ENCODE measurements at places on chromosomes 5 and 9. TPM values are rescaled to one million over a fixed set of nuclear protein-coding genes. Genes with fewer than 3 reads are reported as not detected.

FGFR4 gene
- 1.7 TPM for total RNA-seq

NR5A1 gene
- not detected for total RNA-seq

TMEFF1 gene
- 9.1 TPM for total RNA-seq

BTNL9 gene
- not detected for total RNA-seq

RALGDS gene
- 38.4 TPM for total RNA-seq

PPP3R2 gene
- not detected for total RNA-seq

NPR3 gene
- 92.2 TPM for total RNA-seq

MYOT gene
- total RNA-seq = not detected

TNFSF8 gene
- total RNA-seq = not detected

AMBP gene
- not detected for total RNA-seq

DND1 gene
- total RNA-seq = 1.9 TPM

PCDHB7 gene
- 1.2 TPM for total RNA-seq

NUTM2F gene
- total RNA-seq = not detected

PCDHGB4 gene
- 10.8 TPM for total RNA-seq

CDC20B gene
- not detected for total RNA-seq

GHR gene
- 2.7 TPM for total RNA-seq

PCDHA13 gene
- total RNA-seq = 1.5 TPM

MEIKIN gene
- not detected for total RNA-seq

NXNL2 gene
- total RNA-seq = 0.32 TPM

FOXD4L6 gene
- total RNA-seq = not detected

IFNA21 gene
- total RNA-seq = not detected

ACTBL2 gene
- not detected for total RNA-seq

SHROOM1 gene
- 3.2 TPM for total RNA-seq

SHISAL2B gene
- not detected for total RNA-seq

TNC gene
- 75.1 TPM for total RNA-seq

STARD4 gene
- total RNA-seq = 24.8 TPM

ANKDD1B gene
- total RNA-seq = 0.67 TPM

TEK gene
- total RNA-seq = 1.3 TPM

PPP1R26 gene
- total RNA-seq = 19.5 TPM

PCDHGA7 gene
- total RNA-seq = 0.11 TPM

KIF3A gene
- 21.9 TPM for total RNA-seq

TNFAIP8 gene
- 13.3 TPM for total RNA-seq

ZNF484 gene
- total RNA-seq = 11.5 TPM

SAXO1 gene
- not detected for total RNA-seq

PDGFRB gene
- total RNA-seq = 1,131 TPM

C9 gene
- not detected for total RNA-seq

PCDHGA6 gene
- 0.18 TPM for total RNA-seq

SLC36A2 gene
- not detected for total RNA-seq

RGS3 gene
- 67.8 TPM for total RNA-seq

PDCD1LG2 gene
- total RNA-seq = 1.7 TPM

TMEM215 gene
- total RNA-seq = not detected

LHFPL2 gene
- total RNA-seq = 110 TPM

SPEF2 gene
- total RNA-seq = 7.9 TPM

BARX1 gene
- total RNA-seq = 2.2 TPM

PCDHGC4 gene
- total RNA-seq = 2.8 TPM

IL5 gene
- total RNA-seq = not detected

SLC25A2 gene
- 0.81 TPM for total RNA-seq

SIT1 gene
- not detected for total RNA-seq

RLN2 gene
- not detected for total RNA-seq

EPB41L4A gene
- total RNA-seq = 2.7 TPM

ADCY2 gene
- total RNA-seq = not detected

CAAP1 gene
- total RNA-seq = 18.2 TPM

CXCL14 gene
- total RNA-seq = 0.16 TPM

SURF6 gene
- total RNA-seq = 19.8 TPM

TAF1L gene
- not detected for total RNA-seq
